ENCODE measurements at places on chromosomes 1 and 21.

DNA sequence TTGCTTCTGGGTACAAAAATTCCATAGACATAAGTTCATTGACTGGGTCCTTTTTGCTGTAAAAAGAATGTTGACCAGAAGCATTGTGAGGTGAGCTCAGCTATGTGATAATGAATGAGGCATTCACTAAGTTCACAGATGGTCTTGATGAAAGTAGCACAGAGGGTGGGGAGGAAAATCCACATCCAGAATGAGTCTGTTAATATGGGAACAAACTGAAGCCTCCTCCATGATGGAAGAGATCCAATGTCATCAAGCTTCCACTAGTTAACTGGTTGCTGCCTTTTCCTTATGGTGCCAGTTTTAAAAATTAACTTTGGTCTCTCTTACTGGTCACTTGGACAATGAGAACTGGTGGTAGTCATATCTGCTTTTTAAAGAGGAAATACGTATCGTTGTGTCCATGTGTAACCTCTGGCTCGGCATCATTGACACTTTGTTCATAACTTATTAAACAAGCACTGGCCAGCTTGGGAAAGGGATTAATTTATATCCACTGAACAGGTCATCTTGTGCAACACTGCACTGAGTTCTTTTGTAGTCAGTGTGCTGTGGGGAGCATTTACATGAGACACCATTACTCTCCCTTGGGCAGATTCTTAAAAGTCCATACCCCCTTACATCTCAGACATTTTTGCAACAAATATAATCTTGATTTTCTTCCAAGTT is 88.6 kb downstream of the ADAMTS1 start:
- no peak for DNase-seq

GRCh38 chr1:70134148-70134547 is 71.2 kb downstream of the LRRC40 start:
- DNase-seq: no peak

DNA sequence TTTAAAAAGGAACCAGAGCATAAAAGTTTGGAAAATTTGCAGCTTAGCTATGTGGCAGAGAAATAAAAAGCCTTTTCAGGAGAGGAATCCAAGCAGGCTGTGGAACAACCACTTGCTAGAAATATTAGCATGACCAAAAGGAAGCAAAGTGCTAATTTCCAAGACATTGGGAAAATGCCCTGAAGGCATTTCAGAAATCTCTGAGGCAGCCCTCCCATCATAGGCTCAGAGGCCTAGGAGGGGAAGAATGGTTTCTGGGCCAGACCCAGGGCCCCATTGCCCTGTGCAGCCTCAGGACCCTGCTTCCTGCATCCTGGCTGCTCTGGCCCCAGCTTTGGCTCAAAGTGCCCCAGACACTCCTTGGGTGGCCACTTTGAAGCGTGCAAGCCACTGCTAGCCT is 56.8 kb downstream of the TENT5C start:
- no peak for DNase-seq

GRCh38 chr1:226816576-226816975 is 53.8 kb upstream of the PSEN2 start:
- peak; percentile 84 for DNase-seq
